CD4-positive, alpha-beta T cell treated with Interleukin-4 for 1 hour (primary cell): ENCODE measurements at places on chromosomes 2 and 18.

DNA sequence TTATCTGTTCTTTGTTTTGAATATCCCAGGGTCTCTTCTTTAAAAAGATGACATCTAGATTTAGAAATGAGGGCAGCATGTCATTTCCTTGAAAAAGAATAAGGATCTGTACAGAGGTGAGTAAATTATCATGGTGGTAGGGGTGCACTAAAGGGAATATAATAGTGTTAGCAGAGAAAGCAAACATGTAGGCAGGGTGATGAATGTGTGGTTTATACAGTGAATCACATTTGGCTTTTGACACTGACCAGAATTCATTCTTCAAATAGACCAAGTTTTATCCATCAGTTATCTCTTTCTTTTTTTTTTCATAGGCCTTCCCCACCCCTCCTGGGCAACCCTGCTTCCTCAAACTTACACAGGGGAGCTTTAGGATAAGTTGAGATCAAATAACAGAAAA, 184.5 kb upstream of the LRP1B start:
- no peak for DNase-seq

DNA sequence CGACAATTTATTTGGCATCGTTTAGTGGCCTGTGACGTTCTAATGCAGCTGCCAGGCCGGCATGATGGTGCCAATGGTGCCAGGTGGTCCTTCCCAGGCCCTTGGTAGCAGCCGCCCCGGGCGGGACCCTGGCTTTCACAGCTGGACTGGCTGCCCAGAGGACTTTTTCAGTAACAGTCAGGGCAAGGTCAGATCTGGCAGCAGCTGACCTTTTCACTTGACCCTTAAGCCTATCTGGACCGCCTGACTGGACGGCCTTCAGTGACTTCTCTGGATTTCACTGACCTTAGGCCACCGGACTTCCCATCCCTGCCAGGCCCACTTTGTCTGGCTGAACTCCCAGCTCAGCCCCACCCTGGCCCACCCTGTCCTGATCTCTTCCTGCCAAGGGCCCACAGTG, 15.9 kb downstream of the TRIB2 start:
- DNase-seq = no peak

DNA sequence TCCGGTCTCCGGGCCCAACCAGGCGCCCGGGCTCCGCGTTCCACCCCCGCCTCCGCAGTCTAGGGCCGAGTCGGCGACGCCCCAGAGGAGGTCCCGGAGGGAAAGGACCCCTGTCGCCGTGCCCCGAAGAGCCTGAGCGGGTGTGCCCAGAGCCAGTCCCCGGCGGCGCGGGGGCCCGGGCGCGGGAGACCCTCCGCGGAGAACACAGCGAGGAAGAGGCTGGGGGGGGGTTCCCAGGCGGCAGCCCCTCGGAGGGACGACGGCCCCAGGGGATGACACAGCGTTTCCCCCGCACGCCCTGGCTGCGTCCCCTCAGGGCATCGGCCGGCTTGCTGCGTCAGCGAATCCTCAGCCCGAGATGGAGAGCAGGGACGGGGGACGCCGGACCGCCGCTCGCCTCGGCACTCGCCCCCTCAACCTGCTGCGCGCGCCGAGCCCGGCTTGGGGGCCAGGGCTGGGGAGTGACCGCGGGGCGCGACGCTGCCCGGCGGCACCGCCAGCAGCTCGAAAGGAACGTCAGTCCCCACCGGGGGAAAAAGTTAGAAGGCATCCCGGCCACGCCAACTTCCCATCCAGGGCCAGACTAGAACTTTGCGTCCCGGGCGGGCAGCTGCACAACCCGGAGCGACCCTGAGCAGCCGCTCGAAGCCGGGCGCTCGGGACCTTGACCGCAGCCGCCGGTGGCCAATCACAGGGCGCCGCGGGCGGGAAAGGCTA, 711 bp downstream of the SFXN5 start:
- no peak for DNase-seq

DNA sequence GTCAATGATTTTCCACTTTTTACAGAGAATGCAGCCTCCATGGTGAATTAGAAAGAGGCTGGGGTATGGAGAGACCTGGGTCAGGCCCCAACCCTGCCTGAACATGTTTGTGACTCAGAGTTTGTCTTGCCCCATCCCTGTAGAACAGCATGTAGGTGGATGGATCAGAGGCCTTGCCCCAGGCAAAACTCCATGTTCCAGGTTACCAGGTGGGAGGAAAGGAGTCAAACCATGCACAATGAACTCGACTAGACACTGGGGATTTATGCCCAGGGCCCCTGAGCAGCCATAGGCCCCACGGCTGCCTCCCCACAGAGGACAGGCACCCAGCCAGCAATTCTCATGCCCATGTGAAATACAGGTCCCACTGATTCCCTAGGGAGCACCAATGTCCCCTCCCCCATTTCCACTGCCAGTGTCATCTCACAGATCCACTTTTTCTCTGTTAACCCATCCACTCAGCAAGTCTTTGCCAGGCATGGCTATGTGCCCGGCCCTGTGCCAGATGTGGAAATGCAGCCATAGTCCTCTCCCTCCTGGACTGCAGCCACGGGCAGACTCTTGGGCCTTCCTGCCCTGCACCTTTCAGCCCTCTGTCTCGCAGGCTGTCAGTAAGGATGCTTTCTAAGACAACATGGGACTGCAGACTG, 737.8 kb upstream of the HS6ST1 start:
- no peak for DNase-seq

GRCh38 chr2:104474716-104475115, 379.2 kb upstream of the POU3F3 start:
- no peak for DNase-seq

DNA sequence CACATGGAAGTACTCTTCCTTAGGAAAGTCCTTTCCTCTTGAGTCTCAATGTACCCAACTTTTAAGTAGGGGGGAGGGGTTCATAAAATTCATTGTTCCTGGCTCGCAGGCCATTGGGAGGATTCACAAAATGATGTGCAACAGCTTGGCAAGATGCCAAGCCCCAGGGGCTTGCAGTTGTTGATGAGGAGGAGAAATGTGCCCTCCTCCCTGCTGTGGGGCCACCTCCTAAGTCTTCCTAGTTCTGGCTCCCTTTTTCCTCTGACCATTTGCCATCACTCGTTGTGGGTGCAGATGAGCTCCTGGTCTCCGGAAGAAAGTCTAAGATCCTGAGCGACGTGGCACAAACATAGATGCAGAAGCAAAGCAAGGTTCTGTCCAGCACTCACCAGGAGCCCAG, 435.4 kb downstream of the EIPR1 start:
- no peak for DNase-seq
